ENCODE measurements at places on chromosomes 7 and 10.

DNA sequence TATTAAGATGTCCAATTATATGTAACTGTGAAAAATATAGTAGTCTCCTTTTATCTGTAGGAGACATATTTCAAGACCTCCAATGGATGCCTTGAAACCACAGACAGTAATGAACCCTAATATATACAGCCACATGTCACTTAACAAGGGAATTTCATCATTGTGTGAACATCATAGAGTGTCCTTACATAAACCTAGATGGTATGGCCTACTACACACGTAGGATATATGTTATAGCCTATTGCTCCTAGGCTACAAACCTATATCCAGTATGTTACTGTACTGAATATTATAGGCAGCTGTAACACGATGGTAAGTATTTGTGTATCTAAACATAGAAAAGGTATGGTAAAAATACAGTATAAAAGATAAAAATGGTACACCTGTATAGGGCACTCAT is 32.4 kb downstream of the MTPN start:
- no peak for DNase-seq

- no peak for DNase-seq
These were observed 239.2 kb upstream of the AKR1E2 start for GRCh38 chr10:4586776-4587175.

DNA sequence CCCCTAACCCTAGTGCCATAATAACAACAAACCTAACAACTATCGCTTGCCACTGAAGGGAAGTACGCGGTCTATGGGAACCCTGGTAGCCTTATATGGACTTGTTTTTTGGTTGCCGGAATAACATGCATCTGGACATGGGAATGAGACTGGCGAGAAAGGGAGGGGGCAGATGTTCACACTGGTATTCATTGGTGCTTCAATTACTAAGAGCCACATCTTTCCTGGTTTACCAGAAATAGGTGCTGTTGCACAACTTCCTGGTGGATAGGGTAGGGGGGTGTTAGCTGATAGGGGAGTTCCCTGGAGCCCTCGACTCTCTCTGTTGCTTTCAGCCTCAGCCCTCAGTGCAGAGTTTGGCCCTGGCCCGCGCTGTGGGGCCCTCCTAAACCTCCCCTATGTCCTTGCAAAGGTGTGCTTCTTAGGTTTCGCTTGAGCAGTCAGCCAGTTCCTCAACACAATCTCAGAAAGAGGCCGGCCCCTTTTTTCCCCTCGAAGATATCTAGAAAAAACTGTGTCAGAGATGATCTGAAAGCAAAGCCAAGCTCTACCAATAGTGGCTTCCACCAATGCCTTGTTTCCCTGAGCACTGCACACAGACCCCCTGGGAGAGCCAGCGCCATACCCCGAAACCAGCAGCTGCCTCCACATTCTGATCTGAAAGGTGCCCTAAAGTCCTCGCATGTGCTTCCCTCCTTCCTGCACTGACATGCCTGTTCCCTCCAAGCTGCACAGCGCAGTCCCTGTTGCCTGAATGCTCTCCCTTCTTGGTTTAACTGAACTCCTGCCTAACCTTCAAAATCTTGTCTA is 13.5 kb downstream of the TBXAS1 start:
- DNase-seq, result no peak

DNA sequence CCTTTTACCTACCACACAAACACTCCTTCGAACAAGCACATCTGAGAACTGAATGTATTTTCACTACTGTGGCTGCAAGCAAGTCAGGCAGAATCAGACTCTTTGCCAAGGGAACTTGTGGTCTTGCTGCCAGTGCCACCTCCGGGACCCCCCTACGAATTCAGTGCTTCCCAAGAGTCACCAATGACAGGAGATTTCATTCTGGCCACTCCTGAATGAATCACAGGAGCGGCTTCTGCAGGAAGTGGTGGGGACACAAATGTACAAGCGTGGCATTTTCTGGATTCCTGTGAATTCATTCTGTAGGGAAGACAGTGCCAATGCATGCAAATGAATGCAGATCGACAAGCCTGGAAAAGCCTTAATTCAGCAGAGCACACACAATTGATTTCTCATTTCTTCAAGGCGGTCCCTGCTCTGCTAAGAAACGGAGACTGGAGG is 161.2 kb downstream of the CAMK1D start:
- no peak for DNase-seq

GRCh38 chr10:14220026-14220425 is 110.7 kb downstream of the FRMD4A start:
- DNase-seq, result no peak

- no peak for DNase-seq
These were observed 83.9 kb downstream of the LHPP start for GRCh38 chr10:124545351-124546054.

GRCh38 chr7:3791327-3791726 is 490.3 kb downstream of the SDK1 start:
- DNase-seq, result no peak

DNA sequence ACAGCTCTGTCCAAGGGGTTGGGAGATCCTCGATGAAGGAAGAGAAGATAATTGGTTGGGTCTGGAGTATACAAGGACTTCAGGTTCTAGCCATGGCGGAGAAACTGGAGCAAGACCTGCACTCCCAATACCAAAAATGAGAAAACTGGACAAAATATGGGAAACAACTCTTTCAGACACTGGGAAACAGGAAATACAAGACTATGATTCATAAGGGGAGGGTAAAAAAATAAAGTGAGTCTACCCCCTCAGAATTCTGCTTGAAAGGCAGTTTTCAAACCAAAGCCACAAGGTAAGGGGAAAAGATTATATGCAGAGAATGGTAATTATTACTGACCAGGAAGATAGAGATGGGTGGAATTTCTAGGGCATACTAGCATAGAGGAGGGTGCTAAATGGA is 10.2 kb upstream of the SEC61G start:
- DNase-seq, result no peak

DNA sequence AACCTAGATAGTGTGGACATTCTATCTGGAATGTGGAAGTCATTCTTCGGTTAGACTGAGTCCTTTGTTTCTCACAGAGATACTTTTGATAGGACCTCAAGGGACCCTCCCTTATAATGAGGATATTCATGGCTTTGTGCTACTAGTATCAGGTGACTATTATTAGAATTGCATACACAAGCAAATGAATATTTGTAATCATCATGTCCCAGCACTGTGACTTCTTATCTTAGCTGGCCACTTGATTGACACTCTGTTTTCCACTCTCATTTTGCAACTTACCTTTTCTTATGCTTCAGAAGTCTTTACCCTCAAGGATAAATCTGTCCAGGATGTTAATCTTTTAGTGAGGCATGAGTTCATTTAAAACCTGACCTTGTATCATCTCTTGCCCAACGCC is 268.2 kb upstream of the FZD1 start:
- DNase-seq, result no peak

GRCh38 chr7:23895666-23896096 is 185.7 kb downstream of the STK31 start:
- no peak for DNase-seq

DNA sequence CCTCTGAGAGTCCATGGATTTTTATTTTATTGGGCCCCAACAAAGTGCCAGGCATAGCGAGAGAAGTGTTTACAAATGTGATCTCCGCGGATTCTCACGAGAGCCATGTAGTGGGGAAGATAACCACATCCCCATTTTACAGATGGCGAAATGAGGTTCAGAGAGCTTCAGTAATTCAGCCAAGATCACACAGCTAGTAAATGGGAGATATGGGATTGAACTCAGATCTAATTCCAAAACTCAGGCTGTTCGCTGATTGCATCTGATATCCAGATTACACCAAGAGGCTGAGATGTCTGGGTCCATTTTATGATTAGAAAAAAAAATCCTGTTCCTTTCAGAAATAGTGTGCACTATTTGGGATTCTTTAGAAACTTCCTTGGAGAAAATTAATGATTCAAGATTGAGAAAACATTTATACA is 1.3 kb downstream of the FAS start:
- DNase-seq, result no peak

- no peak for DNase-seq
These were observed 148.9 kb upstream of the SLC13A1 start for GRCh38 chr7:123348690-123349089.

- DNase-seq, result no peak
These were observed 194.0 kb upstream of the PLPP4 start for GRCh38 chr10:120262857-120263547.

GRCh38 chr10:53064614-53065013 is 292.0 kb upstream of the MBL2 start:
- DNase-seq, result no peak
